ENCODE measurements at places on chromosomes 2 and 18. TPM values are rescaled to one million over a fixed set of nuclear protein-coding genes. Genes with fewer than 3 reads are reported as not detected.
A peak's percentile ranks its signal among the peaks of the same experiment; 100 is the strongest.

DNA sequence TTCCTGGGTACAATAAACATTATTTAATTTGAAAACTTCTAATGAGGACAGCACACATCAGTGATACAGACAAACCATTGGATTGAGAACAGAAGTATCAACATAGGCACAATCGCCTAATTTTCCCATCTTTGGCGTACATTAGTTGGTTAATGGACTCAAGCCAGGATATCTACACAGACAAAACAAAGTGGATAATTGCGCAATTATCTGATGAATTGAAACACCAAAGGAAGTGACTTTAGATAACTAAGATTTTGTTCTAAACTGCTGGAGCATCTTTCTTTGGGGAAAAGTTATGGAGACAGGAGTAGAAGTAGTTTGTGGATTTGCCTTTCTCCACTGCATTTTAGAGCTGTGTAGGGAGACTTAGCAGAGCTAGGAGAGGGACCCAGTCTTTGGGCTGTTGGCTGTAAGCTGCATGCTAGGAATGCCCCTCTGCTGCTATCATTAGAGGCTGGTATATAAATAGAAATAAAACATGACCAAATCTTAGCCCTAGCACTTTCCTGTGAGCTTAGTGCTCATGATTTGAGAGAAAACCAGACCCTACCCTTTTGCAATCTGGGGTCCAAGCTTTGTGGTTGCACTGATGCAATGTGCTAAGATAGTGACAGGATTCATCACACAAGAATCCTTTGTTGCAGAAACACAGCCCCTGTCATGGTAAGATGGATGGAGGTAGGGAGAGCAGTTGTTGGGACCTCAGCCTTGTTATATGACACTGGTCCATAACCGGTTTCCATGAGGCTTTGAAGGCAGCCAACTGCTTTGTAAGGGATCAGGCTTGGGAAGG, 264.5 kb upstream of the PIK3C3 start:
- DNase-seq = no peak

- no peak for DNase-seq
Measured at GRCh38 chr2:150391779-150392178, 95.7 kb downstream of the RND3 start.

- no peak for DNase-seq
Measured at GRCh38 chr2:37648331-37649011, 23.0 kb downstream of the CDC42EP3 start.

- no peak for DNase-seq
Measured at GRCh38 chr2:177660742-177661141, 268.2 kb downstream of the AGPS start.

GRCh38 chr18:35390951-35391700, 14.0 kb upstream of the ZNF396 start:
- DNase-seq = no peak

DNA sequence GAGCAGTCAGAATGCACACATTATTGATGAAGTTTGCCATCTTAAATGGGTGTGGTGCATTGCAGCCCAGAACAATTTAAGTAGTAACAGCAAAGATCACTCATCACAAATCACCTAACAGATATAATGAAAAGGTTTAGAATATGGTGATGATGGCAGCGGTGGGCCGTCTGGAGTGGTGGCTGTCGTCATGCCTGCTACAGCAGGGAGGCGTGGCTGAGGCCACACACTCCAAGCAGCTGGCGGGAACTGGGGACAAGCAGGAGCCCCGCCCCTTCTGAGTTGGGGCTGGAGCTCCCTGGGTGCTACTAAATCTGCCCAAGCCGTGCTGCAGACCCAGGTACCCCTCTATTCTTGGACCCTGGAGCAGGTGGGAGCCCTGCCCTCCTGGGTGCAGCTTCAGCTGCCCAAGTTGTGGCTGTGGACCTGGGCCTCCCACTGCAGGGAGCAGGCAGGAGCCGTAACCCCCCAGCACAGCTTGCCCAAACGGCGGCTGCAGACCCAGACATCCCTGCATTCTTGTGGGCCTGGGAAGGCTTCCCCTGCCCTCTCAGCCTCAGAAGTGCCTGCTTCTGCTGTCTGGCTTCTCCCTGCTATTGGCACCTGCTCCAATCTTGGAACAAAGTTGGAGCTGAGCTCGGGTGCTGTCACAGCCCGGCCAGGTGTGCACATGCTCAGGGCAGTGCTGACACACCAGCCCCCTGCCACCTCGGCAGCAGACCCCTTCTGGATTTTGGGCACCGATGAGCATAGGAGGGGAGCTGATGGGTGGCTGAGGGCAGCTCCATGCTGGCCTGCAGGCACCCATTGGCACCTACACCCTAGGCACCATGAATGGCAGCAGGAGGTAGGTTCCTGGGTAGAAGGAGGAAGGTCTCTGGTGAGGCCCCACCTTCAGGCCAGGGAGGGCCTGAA, 149.3 kb downstream of the EHBP1 start:
- DNase-seq = no peak

- DNase-seq = no peak
Measured at GRCh38 chr18:6743999-6744398, 14.5 kb downstream of the ARHGAP28 start.

DNA sequence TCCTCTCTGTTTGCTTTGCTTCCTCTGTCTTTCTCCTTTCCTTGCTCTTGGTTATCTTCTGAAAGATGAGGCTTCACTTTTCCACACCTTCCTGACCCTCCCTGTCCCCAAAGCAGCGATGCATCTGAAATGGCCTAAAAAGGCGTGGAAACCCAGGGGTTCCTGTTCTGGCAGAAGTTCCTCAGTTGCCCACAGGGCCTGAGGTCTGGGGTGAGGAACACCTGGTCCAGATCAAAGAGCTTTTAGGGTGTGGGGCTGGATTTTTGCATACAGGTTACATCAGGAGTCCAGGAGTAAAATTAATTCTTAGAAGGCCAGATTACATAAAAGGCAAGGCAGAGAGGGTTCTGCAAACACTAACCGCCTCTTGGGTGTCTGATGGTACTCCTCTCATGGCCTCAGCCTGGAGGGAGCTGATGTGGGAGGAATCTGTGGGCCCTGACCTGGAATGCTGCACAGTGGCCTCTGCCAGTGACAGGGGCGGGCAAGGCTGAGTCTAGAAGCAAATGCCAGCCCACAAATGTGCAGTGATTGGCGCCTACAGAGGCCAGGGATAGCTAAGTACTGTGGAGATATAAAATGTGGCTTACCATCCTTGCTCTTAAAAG, 41.8 kb downstream of the INPP4A start:
- DNase-seq = no peak

GRCh38 chr2:25328152-25329085, 13.3 kb downstream of the DNMT3A start:
- DNase-seq = no peak

- DNase-seq = no peak
Measured at GRCh38 chr2:105990624-105991023, 203.5 kb downstream of the UXS1 start.

GRCh38 chr2:37541516-37541915, 129.9 kb downstream of the CDC42EP3 start:
- DNase-seq = no peak

GRCh38 chr2:197927994-197928393, 123.6 kb downstream of the PLCL1 start:
- DNase-seq = no peak

- DNase-seq = no peak
Measured at GRCh38 chr2:33021542-33022227, 74.9 kb downstream of the LTBP1 start.

DNA sequence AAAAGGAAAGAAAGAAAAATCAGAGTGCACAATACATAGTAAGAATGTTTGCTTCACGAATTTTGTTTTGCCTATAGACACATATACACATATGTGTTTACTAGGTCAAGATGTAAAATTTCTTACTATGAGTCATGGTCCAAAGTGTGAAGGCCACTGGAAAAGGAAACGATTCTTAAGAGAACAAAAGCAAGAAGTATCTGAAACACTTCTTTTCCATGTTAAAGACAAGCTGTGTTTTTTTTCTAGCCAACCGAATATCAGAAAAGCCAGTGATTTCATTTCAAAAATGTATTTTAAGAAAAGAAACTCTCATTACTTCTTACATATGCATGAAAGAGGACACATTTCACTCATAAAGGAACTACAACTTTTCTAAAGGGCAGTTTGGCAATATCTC, 24.9 kb downstream of the PECR start:
- peak; percentile 18 for DNase-seq

GRCh38 chr2:208607694-208608093, 201.1 kb downstream of the PTH2R start:
- DNase-seq = no peak

The NYAP2 gene
- 0.23 TPM for polyA plus RNA-seq

The DUSP19 gene
- polyA plus RNA-seq = 1.1 TPM

The EML6 gene
- polyA plus RNA-seq = 6.1 TPM

The CNGA3 gene
- polyA plus RNA-seq = not detected

The TMEM163 gene
- 1.1 TPM for polyA plus RNA-seq

The STARD6 gene
- 0.81 TPM for polyA plus RNA-seq

The LIMS4 gene
- 0.31 TPM for polyA plus RNA-seq

The SERPINB3 gene
- polyA plus RNA-seq = not detected

Measured in hepatocyte (in vitro differentiated cells).